ENCODE measurements at places on chromosomes 12 and 14.

- no peak for DNase-seq
Measured at GRCh38 chr12:128399253-128399652, 132.3 kb downstream of the TMEM132C start.

GRCh38 chr14:63727736-63728728, at the start of gene SGPP1:
Gene SGPP1 (minus strand): TSS chr14:63728065. CDS start chr14:63727944, 121 bp downstream.
- DNase-seq: peak; percentile 85

GRCh38 chr12:6383572-6384498, at the start of gene LTBR:
Gene LTBR (plus strand): TSS chr12:6384162. CDS start chr12:6384359, 197 bp downstream.
- peak; percentile 23 for DNase-seq

- peak; percentile 15 for DNase-seq
Measured at GRCh38 chr12:83827193-83827592, 1085.4 kb downstream of the SLC6A15 start.

DNA sequence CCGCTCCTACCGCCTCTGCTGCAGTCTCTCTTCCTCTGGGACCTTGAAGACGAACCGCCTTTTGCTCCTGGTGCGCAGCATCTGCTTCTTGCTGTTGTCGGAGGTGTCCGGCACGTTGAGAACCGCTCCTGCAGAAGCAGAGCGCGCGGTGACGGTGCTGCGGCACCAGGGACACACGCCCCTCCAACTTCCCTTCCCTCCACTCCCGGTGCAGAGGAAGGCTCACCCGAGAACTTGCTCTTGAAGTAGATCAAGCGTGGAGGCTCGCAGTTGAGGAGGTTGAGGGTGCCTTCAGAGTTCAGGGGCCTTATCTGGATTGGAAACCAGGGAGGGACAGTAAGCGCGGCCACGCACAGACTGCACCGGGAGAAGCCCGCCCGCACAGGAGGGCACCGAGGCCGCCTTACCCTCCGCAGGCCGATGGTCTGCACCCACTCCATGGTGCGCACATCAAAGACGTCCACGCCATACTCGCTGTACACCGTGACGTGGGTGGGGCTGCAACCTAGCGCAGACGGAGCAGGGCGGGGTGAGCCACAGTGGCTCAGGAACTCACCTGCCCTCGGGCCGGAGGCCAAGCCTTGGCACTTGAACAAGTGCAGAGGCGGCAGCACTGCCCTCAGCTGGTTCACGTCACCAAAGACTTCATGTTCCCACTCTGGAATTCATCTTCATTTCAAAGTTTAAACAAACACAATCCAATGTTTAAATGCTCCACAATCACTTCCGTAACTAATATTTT, 17.5 kb downstream of the AMN start:
- no peak for DNase-seq

- DNase-seq: no peak
Measured at GRCh38 chr12:95147866-95148265, 69.4 kb downstream of the FGD6 start.

DNA sequence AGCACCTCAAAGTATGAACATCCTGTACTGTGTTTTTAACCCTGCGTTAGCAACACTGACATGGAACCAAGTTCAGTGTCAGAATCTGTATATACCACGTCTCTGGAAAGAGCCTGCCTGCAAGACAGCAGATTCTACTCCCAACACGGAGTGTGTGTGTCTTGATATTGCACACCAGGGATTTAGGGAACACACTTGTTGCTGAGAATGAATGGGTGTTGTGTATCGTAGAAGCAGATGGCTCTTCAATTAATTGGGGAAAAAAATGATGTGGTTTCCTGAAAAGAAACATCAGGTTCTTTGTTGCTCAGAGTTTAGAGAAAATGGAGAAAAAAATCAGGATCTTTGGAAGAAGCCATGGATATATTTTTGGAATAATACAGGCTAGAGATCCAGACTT, 170.8 kb downstream of the EGLN3 start:
- DNase-seq: no peak

- DNase-seq: no peak
Measured at GRCh38 chr14:21093769-21094681, 4.4 kb downstream of the ZNF219 start.

GRCh38 chr14:55500708-55501107, 60.3 kb upstream of the TBPL2 start:
- no peak for DNase-seq

DNA sequence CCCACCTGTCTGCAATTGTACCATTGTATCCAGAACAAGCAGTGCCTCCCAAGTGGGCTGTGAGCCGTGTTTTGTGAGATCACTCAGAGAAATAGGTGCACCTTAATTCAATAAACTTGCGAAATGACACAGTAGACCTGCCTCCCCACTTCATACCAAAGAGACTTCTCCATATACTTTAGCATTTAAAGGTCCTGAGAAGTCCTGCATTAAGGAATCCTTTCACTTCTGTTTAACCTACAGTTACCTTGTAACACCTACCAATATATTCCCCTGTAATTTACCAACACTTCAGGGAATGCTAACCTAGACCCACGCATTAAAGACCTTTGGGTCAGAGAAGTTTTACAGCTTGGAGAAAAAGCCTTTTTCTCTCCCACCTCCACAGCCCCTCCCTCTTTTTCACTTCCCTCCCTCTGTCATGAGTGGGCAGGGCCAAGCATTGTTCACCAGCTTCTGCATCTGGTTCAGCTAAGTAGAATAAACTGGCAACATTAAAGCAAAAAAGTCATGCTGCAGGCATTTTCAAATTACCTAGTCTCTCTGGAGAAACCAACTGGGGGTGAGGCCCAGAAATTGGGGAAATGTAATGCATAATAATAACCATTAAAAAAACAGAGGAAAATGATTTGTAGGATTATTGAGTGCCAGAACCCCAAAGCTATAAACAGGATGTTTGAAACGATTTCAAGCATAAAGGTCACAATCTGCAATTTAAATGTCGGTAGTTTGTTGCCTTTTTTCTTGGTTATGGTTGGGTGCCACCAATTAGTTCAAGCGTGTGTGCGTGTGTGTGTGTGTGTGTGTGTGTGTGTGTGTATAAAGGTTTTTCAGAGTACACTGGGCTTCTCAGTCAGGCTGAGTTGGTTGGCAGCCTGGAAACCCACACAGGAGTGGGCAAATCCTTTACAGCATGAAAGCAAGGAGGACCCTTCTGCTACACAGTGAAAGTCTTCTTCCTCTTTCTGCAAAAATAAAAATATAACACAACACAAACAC, 13.7 kb upstream of the WSCD2 start:
- DNase-seq: peak; percentile 67

DNA sequence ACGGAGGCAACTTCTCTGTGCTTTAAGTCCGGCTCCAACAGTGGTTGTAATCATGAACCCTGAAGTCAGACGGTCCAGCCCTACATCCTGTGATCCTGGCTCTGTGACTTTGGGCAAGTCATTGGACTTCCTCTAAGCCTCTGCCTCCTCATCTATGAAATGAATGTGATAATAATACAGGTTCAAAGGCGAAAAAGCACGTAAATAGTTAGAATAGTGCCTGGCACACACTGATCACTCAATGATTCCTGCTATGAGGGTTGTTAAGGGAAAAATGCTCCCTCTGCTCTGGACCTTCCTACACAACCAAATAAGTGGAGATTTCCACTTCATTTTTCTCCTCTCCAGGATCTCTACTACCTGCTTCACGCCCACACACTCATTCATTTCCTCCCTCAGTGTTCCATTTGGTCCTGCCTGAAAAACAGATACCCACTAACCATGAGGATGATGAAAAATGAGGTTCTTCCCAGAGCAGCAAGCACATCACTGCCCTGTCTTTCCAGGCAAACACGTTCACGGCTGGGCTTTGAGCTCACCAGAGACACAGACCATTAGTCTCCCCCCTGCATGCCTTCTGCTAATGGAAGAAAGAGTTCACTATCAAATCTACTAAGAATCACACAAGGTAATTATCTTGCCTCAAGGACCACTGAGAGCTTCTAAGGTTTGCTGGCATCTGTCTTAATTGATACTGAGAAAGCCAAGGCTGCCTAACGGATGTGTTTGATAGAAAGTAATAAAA, 13.2 kb downstream of the NUAK1 start:
- no peak for DNase-seq

DNA sequence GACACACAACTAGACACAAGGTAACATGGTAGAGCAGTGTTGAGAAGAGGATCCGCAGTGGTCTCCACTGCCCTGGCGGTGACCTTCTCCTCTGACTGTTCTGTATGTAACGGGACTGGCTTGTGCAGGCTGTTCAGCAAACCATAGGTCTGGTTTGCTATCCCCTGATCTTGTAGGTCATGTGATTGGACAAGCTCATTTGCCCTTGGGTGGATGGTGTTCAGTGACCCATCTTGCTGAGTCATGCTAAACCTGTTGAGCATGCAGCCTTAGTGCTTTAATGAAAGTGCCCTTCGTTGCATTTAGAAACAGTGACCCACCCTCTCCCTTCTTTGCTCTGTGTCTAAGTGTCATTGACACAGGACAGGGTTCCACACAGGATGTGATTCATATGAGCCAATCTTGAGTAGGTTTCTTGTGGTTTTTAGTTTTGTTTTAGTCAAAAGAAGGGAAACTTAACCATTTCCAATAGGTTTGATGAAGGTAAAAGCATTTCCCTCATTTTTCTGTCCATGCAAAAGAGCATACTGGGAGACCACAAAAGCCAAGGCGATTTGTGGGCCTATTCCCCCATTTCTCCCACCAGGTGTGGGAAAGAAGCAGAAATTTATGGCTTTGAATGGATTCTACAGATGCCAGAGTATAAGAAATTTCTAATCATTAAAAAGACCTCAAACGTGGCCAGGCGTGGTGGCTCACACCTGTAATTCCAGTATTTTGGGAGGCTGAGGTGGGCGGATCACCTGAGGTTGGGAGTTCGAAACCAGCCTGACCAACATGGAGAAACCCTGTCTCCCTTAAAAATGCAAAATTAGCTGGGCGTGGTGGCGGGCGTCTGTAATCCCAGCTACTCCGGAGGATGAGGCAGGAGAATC, 32.6 kb upstream of the HIF1A start:
- no peak for DNase-seq

- DNase-seq: no peak
Measured at GRCh38 chr12:54051874-54052437, 1.7 kb upstream of the HOXC4 start.

GRCh38 chr12:63149909-63150712, 890 bp downstream of the AVPR1A start:
- DNase-seq: no peak

DNA sequence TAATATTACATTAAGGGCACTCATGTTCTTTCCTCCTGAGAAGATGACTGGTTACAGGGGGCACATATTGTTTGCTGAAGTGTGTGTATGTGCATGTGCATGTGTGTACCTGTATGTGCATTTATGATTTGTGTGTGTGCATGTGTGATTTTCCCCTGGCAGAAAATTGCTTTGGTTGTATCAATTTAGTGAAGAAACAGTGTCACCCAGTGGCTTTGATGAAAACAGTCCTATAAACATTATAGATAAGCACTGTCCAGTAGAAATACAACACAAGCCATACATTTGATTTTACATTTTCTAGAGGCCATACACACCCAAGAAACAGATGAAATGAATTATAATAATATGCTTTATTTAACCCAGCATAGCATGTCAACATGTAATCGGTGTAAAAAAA, 8.6 kb downstream of the PDE3A start:
- DNase-seq: no peak

DNA sequence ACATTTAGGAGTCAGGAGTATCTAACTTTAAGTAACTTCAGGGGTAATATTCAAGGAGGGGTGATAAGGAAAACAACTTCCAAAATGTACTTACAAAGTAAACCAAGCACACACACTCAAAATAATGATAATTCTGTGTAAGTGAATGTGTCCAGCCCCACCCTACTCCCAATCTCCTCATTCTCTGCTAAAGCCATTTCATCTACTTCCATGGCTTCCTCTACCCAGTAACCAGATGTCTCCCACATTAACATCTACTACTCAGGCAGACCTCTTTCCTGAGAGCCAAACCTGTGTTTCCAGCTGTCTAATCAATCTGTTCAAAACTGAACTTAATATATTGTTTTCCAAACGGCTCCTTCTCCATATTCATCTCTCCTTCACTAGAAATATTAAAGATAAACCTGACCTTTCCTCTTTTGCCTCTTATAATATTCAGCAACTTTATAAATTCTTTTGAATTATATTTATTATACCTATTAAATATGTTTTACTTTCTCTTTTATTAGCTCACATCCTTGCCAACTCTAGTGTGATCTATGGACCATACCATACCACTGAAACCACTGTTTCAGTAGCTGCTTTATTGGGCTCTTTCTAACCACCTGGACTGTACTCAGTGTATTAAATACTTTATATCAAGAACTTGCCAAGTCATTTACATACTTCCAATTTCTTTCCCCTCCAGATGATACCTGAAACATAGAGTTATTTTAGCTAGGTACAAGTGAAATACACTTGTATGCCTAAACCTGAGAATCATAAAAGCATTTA, 170.7 kb downstream of the PPFIA2 start:
- DNase-seq: no peak

DNA sequence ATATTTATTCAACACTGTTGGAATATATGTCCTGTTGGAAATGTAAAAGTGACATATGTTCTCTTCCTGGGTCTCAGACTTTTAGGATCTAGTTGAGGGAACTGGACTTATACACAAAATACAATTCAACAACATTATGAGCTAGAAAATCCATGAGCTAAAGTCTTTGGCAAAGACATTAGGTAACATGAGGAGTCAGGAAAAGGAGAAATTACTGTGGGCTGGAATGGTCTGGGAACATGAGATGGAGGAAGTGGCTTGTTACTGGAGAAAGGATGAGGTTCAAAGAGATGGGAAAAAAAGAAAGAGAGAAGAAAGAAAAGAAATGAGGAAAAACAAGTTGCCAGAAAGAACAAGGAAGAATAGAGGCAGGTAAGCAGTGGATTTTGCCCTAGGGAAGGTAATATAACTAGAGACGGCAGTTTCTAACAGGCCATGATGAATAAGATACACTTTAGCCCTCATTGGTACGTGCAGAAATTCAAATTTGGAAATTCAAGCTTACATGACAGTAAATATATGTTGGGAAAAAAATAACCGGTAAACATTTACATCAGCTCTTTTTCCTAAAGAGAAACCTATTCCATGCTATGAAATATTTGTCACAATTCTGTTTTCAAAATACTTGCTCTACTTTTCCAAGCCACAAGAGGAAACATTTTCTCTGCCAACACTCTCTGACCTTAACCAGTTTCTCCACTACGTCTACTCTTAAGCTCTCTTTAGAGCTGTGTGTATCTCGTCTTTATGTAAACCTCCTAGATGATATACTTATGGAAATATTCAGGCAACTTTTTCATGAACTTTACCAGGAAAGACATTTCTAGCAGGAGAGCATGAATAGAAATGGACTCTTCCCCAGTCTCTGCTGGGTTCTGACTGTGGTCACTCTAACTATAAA, 268.8 kb upstream of the BTG1 start:
- no peak for DNase-seq
